ENCODE measurements at places on chromosomes 12 and 14. TPM values are rescaled to one million over a fixed set of nuclear protein-coding genes. Genes with fewer than 3 reads are reported as not detected.

DNA sequence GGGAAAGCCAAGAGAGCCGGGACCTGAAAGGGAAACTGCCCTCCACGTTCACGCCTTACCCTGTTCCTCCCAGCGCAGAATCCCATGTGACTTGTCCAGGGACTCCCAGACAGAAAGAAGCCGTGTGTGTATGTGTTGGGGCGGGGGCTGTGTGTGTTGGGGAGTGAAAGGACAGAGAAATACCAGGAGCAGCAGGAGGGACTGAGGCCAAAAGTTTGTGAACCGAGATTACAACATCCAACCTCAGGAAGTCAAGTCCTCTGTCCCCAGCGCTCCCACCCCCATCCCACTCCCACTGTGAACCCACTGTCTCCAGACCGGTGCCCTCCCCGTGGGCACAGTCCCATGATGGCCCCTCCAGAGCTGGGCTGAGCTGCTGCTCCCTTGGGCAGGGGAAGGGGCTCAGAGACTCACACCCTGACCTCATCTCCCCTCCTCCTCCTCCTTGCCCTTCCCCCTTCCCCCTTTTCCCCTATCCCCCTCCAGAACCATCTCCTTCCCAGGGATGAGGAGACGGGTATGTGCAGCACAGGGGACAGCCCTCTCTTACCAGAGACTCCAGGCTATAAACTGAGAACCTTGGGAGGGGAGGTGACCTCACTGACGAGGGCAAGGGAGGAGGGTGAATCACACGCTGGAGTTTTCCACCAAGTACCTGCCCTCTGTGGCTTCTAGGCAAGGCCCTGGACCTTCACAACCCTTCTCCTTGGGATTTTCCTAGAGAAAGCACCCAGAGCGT lies at the start of gene SLC6A12:
Gene SLC6A12, minus strand, starts transcription at position 155 of the 739 bp plus-strand sequence. CDS start 4,171 bp downstream, outside the sequence.
- DNase-seq = no peak

DNA sequence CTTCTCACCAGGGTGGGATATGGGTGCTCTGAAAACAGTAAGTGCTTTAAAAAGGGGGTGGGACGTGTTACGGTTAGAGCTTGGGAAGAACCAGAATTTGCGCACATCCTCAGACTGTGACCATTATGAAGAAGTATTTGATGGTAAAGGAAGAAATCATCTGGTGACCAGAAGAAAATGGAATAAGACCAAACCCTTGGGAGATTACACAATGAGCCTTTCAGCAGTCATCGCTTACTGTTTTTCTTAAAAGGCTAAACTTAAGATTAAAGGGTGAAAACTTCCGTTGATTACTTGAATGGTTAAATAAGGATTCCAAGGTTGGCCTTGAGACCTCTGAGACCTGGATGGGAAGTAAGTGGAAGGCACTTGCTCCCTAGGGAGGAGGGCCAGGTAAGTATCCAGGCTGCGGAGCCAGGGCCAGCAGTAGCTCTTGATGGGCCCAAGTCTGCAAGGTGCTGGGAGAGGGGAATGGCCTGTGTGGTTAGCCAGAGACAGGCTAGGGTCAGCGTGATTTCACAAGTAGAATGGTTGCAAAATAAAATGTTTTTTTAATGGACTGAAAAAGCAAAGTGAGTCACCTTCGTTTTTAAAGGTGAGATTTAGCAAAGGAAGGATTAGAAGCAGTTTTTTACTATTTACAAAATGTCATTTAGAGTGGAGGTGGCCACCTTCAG lies 13.0 kb upstream of the ISM2 start:
- DNase-seq = no peak

- no peak for DNase-seq
Observed at GRCh38 chr14:99551034-99551922, 52.7 kb downstream of the CCDC85C start.

The WASHC3 gene
- total RNA-seq = 21.6 TPM

The HIGD1C gene
- total RNA-seq = not detected

The AQP5 gene
- total RNA-seq = not detected

- no peak for DNase-seq
Observed at GRCh38 chr12:64714551-64714968, 44.6 kb downstream of the GNS start.

All from CD8-positive, alpha-beta T cell (primary cell).